Activated CD8-positive, alpha-beta memory T cell treated with anti-CD3 and anti-CD28 coated beads for 24 hours (primary cell): ENCODE measurements at places on chromosomes 2 and 18.

GRCh38 chr2:173184031-173185004, 108.7 kb downstream of the MAP3K20 start:
- no peak for DNase-seq

DNA sequence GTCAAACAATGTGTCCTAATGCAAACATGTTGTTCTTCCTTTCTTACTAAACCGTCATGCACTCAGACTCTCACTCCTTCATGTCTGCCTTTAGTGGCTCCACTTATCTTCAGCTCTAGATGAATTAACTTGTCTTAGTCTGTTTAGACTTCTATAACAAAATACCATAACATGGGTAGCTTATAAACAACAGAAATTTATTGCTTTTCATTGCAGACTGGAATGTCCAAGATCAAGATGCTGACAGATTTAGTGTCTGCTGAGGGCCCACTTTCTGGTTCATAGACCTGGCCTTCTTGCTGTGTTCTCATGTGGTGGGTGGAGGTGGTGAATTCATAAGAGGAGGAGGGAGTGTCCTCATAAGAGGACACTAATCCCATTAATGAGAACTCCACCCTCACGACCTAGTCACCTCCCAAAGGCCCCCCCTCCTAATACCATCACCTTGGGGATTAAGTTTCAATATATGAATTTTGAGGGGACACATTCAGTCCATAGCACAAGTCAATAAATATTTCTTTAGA, 32.3 kb downstream of the RALBP1 start:
- no peak for DNase-seq

DNA sequence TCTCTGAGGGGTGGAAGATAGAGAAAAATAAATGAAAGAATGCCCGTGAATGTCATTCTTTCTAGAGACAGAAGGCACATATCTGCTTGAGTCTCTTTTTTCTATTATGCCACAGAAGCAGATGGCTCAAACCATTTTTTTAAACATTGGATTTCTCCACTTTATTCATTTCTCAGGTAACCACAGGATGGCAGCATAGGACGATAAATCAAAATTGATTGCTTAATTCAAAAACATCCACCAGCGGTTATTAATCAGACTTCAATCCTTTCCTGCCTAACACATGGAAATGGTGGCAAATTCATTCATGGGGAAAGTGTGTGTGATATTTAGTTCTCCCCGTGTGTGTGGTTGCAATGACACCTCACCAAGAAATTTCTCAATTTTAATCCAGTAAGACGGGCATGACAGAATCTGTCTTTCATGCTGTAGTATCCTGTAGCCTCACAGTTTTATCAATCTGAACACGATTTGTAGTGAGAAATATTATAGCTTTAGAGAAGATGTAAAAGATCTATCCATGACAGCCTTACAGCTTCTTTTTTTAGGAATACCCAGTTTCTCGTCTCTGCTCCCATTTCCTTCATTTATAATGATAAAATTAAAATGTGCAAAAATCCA, 72.2 kb downstream of the DSC3 start:
- DNase-seq = no peak

DNA sequence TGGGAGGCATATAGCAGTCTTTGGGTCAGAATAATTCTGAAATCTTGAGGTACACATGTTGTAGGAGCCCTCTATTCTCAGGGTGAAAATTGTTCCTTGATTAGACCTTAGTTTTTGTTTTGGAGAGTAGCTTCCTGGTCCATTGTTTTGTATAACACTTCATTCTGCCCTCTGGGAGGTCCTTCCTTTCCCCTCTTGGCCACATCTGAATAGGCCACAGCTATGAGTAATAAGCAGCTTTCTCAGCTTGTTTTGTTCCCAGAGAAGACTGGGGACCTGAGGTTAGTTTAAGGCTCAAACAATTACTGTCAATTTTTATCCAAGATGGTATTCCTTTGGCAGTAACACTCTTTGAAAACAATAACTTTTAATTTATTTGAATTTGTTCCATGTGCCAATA, 72.6 kb upstream of the NOL4 start:
- no peak for DNase-seq

DNA sequence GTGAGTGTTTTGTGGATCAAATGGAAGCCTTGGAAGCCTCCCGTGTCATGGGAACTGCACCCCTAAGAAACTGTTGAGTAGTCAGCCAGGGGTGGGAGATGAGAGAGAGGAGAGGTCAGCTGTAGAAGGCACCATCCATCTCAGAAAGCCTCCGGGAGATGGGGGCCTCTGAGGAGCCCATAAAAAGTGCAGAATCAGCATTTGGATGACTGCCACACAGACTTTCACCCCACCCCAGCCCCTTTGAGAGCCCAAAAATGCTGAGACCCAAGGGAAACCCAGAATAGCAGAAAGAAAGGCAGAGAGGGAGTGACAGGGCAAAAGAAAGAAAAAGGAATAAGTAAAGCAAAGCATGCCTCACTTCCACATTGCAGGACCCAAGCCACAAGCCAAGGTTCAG, 443.1 kb upstream of the ZEB2 start:
- no peak for DNase-seq

GRCh38 chr2:39492095-39492590, 55.1 kb upstream of the MAP4K3 start:
- no peak for DNase-seq

DNA sequence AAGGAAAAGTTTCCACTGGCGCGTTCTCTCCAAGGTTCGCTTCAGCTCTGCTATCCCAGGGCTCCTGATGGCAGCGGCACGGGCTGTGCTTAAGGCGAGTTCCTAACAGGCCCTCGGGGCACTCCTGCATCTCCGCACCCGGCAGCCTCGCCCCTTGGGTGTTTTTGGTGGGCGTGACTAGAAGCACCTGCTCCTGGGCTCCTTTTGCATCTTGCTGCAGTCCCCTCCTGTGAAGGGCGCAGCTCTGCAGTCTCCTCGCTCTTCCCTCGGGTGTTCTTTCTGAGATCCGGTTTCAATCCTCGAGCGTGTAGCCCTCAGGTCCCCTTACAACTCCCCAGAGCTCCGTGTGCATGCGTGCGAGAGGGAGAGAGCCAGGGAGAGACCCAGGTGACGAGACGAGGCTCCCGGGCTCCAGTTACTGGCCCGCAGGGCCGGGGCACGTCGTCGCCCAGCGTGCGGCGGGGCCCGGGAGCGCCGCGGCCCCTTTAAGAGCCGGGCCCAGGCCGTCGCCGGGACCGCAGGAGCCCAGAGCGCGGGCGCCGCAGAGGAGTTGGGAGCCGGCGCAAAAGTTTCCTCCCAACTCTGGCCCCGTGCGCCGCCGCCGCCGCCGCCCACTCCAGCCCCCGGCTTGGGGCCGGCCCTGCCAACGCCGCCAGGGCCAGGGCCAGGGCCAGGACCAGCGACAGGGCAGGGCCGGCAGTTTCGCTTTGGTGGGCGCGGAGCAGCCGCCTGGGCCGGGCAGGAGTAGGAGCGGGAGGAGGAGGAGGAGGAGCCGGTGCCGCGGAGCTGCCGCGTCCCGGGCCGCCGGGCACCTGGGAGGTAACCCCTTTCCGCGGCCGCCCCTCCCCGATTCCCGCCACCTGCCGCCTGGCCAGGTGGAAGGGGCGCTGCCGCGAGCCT, at the start of gene PARD3B:
TSS of gene PARD3B (plus strand) at position 515 of the 900 bp plus-strand sequence. CDS start 525 bp downstream, outside the sequence.
- DNase-seq = peak; percentile 70

DNA sequence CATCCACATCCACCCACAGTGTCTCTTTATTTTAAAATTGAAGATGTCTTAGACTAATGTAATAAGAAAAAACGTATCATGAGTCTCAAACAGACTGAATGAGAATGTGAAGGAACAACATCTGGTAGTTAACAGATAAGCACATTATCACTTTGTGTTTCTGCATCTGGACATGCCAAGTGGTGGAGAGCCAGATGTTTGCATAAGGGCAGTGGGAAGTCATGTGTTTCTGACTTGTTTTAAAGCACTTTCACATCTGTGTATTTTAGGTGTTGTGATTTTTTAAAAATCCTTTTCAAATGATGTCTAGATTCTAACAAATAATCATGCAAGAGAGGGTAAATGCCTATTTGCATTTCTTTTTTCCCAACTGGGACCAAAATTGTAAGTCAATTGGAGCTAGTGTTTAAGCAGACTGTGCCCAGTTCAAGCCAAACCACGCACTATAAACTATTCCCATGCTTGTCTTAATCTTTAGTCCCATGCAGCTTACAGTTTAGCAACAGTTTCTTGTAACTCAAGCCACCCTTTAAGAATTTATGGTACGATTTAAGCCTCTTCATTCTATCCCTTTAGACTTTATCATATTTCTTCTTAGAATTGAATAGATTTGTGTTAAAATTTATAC, 272.7 kb upstream of the DOK6 start:
- no peak for DNase-seq

DNA sequence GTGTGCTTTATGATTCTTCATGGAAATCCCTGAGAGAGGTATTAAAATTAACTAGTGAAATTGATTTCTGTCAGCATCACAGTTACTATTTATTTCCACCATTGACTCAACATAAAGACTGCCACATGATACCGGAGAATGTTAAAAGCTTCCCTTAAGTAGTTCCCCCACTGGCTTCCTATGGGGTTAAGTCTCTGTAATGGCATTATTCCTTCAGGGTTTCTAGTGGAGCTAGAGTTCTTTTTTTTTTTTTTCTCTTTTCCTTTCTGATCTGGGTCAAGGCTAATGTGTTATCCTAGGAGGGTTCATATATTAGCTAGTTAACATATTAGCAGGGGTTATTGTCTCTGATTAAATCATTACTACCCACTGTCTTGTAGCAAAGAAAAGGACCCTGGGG, 1919.1 kb upstream of the PIK3C3 start:
- DNase-seq = no peak

DNA sequence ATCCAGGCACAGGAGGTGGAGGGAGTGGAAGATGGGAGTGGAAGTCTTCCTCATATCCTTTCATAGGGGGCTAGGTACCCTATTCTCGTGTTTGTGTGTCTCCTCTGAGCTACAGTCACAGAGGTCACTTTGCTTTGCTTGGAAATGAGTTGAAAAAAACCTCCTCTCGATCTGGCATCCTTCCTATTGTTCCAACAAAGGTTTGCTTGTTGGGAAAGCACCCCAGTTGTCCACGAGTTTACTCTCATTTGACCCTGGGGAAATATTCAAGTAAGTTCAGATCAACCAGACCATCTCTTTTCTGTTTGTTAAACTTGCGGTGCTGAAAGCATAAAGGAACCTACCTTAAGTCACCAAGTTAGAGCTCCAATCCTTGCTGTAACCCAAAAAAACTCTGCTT, 59.3 kb downstream of the ARHGEF33 start:
- no peak for DNase-seq

DNA sequence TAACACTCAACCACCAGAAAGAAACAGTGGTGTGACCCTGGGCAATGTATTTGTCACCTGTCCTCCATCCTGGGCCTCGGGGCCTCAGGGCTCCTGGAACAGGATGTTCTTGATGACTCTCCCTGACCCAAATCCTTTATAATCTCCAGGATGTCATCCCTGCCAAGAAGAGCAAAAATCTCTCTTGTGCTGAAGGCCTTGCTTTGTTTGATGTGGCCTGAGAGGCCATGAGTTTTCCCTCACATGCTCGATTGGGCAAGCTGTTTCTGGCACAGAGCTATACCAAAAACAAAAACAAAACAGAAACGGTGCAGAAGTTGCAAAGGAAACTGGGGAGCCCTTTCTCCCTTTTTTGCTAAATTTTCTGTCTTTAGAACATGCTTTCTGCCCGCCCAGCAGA, 35.7 kb upstream of the ST3GAL5 start:
- DNase-seq = no peak

- no peak for DNase-seq
Observed at GRCh38 chr2:241009191-241009590, 10.8 kb downstream of the SNED1 start.

GRCh38 chr2:168064011-168064998, 183.1 kb downstream of the STK39 start:
- no peak for DNase-seq

- no peak for DNase-seq
Observed at GRCh38 chr2:23376972-23377371, 8.0 kb upstream of the KLHL29 start.

DNA sequence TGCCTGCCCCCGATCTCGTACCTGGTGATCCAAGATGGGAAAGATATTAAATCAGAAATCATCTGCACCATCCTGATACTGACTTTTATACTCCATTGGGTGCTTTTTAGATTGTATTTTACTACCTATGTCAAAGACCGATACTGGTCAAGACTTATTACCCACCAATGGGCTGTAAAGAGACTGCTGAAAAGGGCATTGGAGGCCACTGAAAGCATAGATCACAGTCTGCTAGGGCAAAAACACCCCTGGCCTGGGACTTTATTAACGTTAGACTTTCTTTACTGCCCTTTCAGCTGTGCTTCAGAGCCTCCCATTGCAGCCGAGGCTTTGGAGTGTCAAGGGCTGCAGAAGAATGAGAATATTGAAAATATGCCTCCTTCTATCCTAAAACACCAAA, 472.8 kb upstream of the DDX18 start:
- DNase-seq = no peak

DNA sequence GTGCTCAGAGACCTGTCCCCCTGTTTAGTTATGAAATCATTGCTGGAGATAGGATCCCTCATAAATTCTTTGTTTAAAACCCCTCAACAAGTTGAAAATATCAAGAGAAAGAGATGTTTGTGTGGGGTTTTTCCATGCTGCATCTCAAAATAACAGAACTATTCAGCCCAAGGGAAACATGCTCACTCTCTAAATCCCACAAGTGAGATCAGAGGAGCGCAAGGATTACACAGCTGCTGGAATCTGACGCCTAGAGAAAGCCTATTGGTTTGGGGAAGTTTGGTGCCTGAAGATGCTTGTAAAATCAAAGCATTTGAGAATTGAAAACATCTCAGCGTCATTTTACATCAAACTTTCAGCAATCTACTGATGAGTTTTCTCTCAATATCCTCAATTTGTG, 7.9 kb downstream of the FSHR start:
- DNase-seq = no peak

- no peak for DNase-seq
Observed at GRCh38 chr18:7072593-7072992, 45.0 kb downstream of the LAMA1 start.

DNA sequence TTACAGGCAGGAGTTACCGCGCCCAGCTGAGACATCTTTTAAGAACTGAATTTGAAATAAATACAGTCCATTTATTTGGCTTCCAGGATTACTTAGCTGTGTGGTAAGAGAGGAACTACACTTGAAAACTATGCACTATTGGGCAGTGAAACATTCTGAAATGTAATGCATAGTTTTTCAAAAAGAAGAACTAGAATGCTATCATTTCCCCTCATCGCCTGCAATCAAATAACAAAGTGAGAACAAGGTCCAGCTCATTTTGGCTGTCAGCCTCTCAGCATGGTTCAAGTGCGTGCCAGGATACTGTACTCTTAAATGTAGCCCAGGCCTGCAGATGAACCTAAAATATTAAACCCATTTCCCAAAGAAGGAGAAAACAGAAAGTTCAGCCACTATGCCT, 76.6 kb upstream of the ARL5A start:
- DNase-seq = no peak

GRCh38 chr18:39415471-39415870, 1849.9 kb upstream of the CELF4 start:
- DNase-seq = no peak

DNA sequence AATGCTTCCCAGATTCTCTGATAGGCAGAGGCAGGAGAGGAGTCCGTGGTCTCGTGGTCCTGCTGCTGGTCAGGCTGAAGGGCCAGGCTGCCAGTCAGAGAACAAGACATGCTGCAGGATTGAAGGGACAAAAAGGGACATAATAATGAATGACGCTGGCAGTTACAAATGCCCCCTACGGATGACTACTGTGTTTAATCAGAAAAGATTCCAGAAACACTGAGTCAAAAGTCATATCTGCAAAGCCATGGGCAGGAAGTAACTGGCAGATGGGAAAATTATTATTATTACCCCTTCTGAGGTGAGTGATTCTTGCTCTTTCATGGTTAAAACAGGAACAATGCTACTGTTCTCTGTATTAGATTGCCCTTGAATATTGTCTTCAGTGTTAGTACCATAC, 19.0 kb downstream of the LCT start:
- no peak for DNase-seq

GRCh38 chr2:120231564-120231973, 8.4 kb upstream of the TMEM185B start:
- DNase-seq = no peak
